ENCODE measurements at places on chromosomes 7 and 10. TPM values are rescaled to one million over a fixed set of nuclear protein-coding genes. Genes with fewer than 3 reads are reported as not detected.
A peak's percentile ranks its signal among the peaks of the same experiment; 100 is the strongest.

GRCh38 chr10:3588816-3589215 is 196.2 kb downstream of the KLF6 start:
- peaks cover 9% of the 10 kb centered on the region for H3K27me3 ChIP-seq
- no peaks in the 10 kb centered on the region for H3K36me3 ChIP-seq
- no peak overlapping the region for H3K27ac ChIP-seq
- no peak for DNase-seq
- H3K4me1 ChIP-seq, result no peaks in the 10 kb centered on the region
- no peak overlapping the region for H3K4me3 ChIP-seq

The PTF1A gene
- not detected for polyA plus RNA-seq

DNA sequence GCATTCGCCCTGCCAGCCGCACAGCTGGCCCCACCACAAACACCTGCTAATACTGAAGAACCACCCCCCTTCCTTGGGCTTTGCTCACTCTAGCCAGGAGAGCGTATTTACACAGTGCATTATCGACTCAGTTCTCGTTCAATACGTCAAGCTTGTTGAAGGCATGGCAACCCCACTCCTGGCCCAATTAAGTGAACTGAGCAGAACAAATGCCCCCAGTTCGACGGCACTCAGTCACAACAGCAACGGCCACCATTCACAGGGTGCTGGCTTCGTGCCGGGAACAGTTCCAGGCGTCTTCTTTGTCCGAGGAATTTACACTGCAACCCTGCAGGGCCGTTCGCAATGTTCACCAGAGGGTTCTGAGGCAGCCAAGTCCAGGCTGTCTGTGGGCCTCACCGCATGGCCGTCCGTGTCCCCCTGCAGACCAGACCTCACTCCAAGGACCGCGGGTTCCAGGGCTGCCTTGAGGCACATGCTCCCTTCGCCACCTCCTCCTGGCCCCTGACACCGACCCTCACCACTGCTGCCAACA is 175.3 kb downstream of the DIP2C start:
- no peak overlapping the region for H3K27ac ChIP-seq
- no peaks in the 10 kb centered on the region for H3K27me3 ChIP-seq
- H3K4me1 ChIP-seq, result peaks cover 7% of the 10 kb centered on the region
- peaks cover 2% of the 10 kb centered on the region for H3K36me3 ChIP-seq

The ACSM6 gene
- 0.06 TPM for polyA plus RNA-seq

GRCh38 chr7:138258197-138258559 is 181.9 kb downstream of the AKR1D1 start:
- H3K4me3 ChIP-seq, result no peak overlapping the region
- peaks cover 11% of the 10 kb centered on the region for H3K4me1 ChIP-seq
- no peaks in the 10 kb centered on the region for H3K27me3 ChIP-seq
- H3K36me3 ChIP-seq, result no peaks in the 10 kb centered on the region

The PRXL2A gene
- polyA plus RNA-seq, result 99.8 TPM

The EGR2 gene
- 2.1 TPM for polyA plus RNA-seq

DNA sequence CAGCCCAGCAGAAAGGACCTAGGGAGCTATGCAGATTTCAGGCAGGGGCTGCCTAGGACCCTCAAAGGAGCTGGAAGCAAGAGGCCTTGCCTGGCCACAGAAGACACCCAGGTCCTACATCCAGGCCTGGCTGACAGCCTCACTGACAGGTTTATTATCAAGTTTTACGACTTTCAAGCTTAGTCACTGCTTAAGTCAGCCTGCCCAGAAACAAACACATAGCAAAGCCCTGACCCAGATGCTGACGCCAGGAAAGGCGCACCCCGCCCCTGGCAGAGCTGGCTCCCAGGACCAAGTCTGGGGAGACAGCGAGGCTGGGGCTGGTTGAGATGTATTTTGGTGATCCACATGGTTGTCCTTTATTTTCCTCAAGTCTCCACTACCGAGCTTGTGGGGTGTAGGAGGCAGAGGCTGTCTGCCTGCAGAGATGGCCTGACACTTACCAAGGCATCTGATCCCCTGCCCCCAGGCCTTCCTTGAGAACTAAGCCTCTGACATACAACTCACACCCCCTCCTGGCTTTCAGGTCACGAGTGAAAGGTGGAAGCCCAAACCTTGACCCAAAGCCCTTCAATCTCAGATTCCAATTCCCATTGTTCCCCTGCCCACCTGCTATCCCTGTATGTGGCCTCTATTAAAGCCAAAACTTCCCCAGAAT is 80.7 kb upstream of the EMX2 start:
- peaks cover 3% of the 10 kb centered on the region for H3K27me3 ChIP-seq
- H3K36me3 ChIP-seq, result no peaks in the 10 kb centered on the region
- H3K27ac ChIP-seq, result peak overlapping the region; percentile 51
- peak; percentile 87 for DNase-seq
- H3K4me1 ChIP-seq, result peaks cover 5% of the 10 kb centered on the region

The LIPN gene
- polyA plus RNA-seq, result not detected

- H3K27ac ChIP-seq, result peak overlapping the region; percentile 91
- peaks cover 43% of the 10 kb centered on the region for H3K4me1 ChIP-seq
- no peaks in the 10 kb centered on the region for H3K36me3 ChIP-seq
- no peak for DNase-seq
- no peak overlapping the region for H3K4me3 ChIP-seq
Observed at GRCh38 chr7:2805213-2805944, 38.7 kb downstream of the GNA12 start.

GRCh38 chr10:13712476-13712836 is 125.7 kb downstream of the PRPF18 start:
- DNase-seq, result no peak
- H3K27me3 ChIP-seq, result no peaks in the 10 kb centered on the region
- no peaks in the 10 kb centered on the region for H3K36me3 ChIP-seq
- H3K4me3 ChIP-seq, result no peak overlapping the region

GRCh38 chr7:50664461-50664922 is 99.3 kb upstream of the DDC start:
- H3K4me3 ChIP-seq, result no peak overlapping the region
- H3K36me3 ChIP-seq, result peaks cover 2% of the 10 kb centered on the region

GRCh38 chr7:22586101-22586785 is 86.3 kb upstream of the STEAP1B start:
- no peak overlapping the region for H3K27ac ChIP-seq
- no peak for DNase-seq
- H3K36me3 ChIP-seq, result no peaks in the 10 kb centered on the region
- H3K4me1 ChIP-seq, result peaks cover 17% of the 10 kb centered on the region
- no peak overlapping the region for H3K4me3 ChIP-seq
- no peaks in the 10 kb centered on the region for H3K27me3 ChIP-seq

The ZNF488 gene
- 2.2 TPM for polyA plus RNA-seq

The PLEKHS1 gene
- 62.4 TPM for polyA plus RNA-seq

DNA sequence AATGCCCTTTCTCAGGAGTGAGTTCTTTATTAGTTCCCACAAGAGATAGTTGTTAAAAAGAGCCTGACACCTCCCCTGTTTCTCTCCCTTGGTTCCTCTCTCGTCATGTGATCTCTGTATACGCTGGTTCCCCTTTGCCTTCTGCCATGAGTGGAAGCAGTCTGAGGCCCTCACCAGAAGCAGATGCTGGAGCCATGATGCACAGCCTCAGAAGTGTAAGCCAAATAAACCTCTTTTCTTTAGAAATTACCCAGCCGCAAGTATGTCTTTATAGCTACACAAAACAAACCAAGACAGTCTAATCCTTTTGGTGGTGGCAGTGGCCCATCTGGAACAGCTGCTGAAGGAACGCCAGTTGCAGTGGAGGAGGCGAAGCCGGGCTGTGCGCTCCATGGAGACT is 9.3 kb downstream of the DNAJB9 start:
- H3K4me1 ChIP-seq, result peaks cover 5% of the 10 kb centered on the region
- H3K4me3 ChIP-seq, result no peak overlapping the region
- H3K27me3 ChIP-seq, result no peaks in the 10 kb centered on the region
- peaks cover 18% of the 10 kb centered on the region for H3K36me3 ChIP-seq
- no peak for DNase-seq

DNA sequence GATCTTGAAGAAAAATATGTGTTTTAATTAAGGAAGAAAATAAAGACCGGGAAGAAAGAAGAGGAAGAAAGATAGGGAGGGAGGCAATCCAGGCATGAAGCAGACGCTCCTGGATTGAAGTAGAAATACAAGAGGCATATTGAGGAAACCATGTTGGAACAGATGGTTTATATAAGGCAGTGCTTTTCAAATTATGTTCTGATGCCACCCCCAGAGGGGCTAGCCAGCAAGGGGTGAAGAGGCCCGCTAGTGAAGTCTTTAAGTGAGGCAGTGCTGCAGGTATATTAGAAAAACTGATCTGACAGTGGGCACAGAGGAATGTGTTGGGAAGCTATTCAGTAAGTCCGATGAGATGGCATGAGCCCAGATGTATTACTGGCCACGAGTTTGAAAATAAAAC is 40.1 kb downstream of the REEP3 start:
- H3K27me3 ChIP-seq, result no peaks in the 10 kb centered on the region
- DNase-seq, result no peak
- H3K36me3 ChIP-seq, result no peaks in the 10 kb centered on the region
- H3K27ac ChIP-seq, result no peak overlapping the region
- H3K4me3 ChIP-seq, result no peak overlapping the region

GRCh38 chr7:135391514-135391913 is 118.4 kb downstream of the CNOT4 start:
- H3K27ac ChIP-seq, result no peak overlapping the region
- no peak overlapping the region for H3K4me3 ChIP-seq
- H3K27me3 ChIP-seq, result no peaks in the 10 kb centered on the region

GRCh38 chr10:7792541-7792940 is 4.6 kb downstream of the ATP5F1C start:
- peaks cover 22% of the 10 kb centered on the region for H3K36me3 ChIP-seq
- H3K27ac ChIP-seq, result no peak overlapping the region
- H3K4me3 ChIP-seq, result no peak overlapping the region
- no peak for DNase-seq
- H3K27me3 ChIP-seq, result no peaks in the 10 kb centered on the region
- no peaks in the 10 kb centered on the region for H3K4me1 ChIP-seq

GRCh38 chr10:102113261-102113955 is 6.8 kb downstream of the LDB1 start:
- no peaks in the 10 kb centered on the region for H3K27me3 ChIP-seq
- DNase-seq, result no peak
- H3K27ac ChIP-seq, result no peak overlapping the region
- peak overlapping the region; percentile 84 for H3K4me3 ChIP-seq
- H3K4me1 ChIP-seq, result peaks cover 43% of the 10 kb centered on the region

GRCh38 chr10:67242528-67242927 is 316.7 kb downstream of the LRRTM3 start:
- H3K27me3 ChIP-seq, result no peaks in the 10 kb centered on the region
- H3K36me3 ChIP-seq, result no peaks in the 10 kb centered on the region
- peak overlapping the region; percentile 51 for H3K27ac ChIP-seq

DNA sequence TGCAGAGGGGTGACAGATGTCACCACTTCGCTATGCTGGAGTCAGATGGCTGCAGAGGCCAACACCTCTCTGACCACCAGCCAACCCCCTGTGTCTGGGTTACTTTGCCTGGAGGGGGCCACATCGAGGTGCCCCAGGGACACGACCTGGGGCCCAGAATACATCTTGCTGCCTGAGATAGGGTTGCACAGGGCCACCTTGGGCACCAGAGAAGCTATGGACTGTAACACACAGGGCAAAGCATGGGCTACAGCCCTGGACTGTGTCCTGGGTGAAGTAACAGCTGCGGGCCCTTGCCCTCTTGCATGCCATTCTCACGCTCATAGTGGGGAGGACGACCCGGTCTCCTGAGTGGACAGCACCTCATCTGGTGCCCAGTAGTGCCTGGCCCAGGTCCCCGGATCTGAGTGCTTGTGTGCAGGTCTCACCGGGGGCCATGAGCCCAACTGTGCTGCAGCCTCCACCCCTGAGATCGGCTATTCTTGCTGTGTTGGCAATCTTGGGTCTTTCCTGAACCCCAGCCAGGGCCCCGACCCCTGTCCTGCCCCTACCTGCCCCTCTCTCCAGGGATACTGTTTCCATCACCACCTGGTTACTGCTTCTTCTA is 115.2 kb upstream of the GDF10 start:
- no peaks in the 10 kb centered on the region for H3K36me3 ChIP-seq
- no peak overlapping the region for H3K27ac ChIP-seq
- no peak overlapping the region for H3K4me3 ChIP-seq
- no peak for DNase-seq
- H3K4me1 ChIP-seq, result no peaks in the 10 kb centered on the region
- H3K27me3 ChIP-seq, result no peaks in the 10 kb centered on the region

DNA sequence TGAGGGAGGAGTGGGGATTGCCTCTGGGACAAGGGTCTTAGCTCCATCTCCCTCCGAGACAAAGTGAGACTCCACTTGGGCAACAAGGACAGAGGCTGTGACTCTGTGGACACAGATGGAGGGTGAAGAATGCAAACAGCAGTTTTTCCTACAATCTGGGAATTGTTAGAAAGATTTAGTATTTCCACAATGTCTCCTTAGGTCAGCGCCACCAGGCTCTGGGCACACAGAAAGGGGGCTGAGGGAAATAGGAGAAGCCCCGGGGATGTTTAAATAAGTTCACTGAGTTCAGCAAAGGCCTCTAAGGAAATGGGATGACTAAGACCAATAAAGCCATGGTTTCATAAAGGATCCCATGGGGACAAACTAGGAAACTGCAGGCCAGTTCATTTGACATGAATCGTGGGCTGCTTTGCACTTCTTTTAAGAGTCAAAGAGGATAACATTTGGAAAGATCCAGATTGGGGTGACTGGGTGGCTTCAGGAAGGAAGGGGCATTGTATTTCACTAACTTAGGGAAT is 219.8 kb upstream of the GLI3 start:
- H3K27me3 ChIP-seq, result no peaks in the 10 kb centered on the region
- H3K4me3 ChIP-seq, result no peak overlapping the region
- H3K4me1 ChIP-seq, result peaks cover 3% of the 10 kb centered on the region

DNA sequence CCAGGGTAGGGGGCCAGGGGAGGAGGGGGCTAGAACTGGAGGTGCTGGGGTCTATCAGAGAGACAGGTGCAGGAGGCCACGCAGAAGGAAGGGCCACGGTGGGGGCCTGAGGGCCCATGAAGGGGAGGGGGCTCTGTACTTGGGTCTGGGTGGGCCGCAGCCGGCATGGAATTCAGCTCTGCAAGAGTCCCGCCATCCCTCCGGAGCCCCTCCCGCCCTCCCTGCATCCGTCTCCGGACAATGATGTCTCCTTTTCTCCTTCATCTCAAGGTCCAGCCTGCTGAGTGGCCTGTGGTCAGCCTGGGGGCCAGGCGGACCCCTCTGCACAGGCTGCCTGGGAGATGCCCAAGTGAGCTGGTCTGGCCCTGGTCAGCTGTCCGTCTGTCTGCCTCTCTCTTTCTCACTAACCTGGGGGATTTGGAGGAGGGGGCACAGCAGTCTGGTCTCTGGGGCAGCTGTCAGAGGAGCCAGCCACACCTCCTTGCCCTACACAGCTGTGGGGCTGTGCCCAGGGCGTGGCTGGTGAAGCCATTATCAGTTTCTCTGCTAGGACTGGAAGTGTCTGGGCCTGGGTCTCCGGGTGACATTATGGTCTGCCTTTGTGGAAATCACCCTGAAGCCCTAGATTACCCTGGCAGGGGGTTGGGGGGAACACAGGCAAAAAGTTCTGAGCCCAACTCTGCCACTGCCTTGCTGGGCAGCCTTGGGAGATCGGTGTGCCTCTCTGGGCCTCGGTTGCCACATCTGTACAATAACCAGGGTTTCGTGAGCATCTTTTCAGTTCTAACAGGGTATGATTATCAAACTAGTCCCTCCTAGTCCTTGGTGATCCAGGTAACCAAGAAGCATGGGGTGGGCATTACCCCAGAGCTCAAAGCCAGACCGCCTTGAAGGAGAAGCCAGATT is 19.0 kb upstream of the HSPB1 start:
- H3K36me3 ChIP-seq, result no peaks in the 10 kb centered on the region
- H3K4me3 ChIP-seq, result no peak overlapping the region
- peaks cover 64% of the 10 kb centered on the region for H3K27me3 ChIP-seq
- no peak for DNase-seq
- H3K27ac ChIP-seq, result no peak overlapping the region
- H3K4me1 ChIP-seq, result peaks cover 5% of the 10 kb centered on the region

All from large intestine (tissue), 12 donors.